ENCODE measurements at places on chromosomes 13 and 19.

- DNase-seq: no peak
These were observed 75.2 kb upstream of the MCF2L start for GRCh38 chr13:112893570-112894422.

GRCh38 chr19:32416749-32417456, 11.3 kb downstream of the DPY19L3 start:
- no peak for DNase-seq

- DNase-seq: no peak
These were observed 937 bp downstream of the ZNF841 start for GRCh38 chr19:52094526-52095130.

- DNase-seq: no peak
These were observed 39.9 kb downstream of the PCCA start for GRCh38 chr13:100128838-100129237.

- no peak for DNase-seq
These were observed 89.2 kb upstream of the WASF3 start for GRCh38 chr13:26468265-26468801.

DNA sequence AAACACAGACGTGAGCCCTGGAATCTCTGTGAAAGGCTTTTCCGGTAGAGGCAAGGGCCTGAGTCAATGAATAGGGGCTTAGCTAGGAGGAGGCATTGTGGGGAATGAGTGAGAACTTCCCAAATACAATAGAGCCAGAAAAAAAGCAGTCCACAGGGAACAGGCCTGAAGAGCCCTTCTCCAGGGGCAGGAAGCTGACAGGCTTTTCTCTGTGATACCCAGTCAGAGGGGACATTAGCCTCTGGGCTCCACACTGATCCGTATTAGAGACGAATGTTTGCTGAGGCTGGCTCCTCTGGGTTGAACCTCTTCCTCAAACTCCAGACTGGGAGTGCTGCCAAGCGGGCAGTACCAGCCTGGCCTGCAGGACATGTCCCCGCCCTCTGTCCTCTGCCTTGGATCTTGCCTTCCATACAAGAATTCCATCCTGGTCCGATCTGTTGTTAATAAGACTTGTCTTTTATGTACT, 2.3 kb downstream of the DHRS12 start:
- DNase-seq: no peak

GRCh38 chr19:4578552-4579248, 19.2 kb upstream of the SEMA6B start:
- no peak for DNase-seq

DNA sequence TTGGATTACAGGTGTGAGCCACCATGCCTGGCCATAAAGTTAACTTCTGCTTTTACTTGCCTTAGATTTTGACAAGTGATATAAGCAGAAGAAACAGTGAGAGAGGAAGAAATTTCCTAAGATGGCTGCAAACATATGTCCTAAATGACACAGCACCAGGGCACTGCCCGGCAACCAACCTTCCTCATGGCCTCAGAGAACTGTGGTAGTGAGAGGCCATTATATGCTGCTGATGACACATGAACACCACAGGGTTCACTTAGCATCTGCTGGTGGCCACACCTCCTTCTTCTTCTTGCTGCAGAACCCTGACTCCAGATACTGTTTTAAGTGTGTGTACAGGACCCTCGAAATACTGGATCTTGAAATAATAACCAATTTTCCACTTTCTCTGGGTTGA, 88.2 kb downstream of the KCTD12 start:
- DNase-seq: no peak

- no peak for DNase-seq
These were observed at the start of gene BCL3 for GRCh38 chr19:44748426-44749254. BCL3 (plus strand) TSS chr19:44748708; CDS start chr19:44748791, 83 bp downstream.

- no peak for DNase-seq
These were observed 7.6 kb downstream of the KLHL26 start for GRCh38 chr19:18644196-18645034.

DNA sequence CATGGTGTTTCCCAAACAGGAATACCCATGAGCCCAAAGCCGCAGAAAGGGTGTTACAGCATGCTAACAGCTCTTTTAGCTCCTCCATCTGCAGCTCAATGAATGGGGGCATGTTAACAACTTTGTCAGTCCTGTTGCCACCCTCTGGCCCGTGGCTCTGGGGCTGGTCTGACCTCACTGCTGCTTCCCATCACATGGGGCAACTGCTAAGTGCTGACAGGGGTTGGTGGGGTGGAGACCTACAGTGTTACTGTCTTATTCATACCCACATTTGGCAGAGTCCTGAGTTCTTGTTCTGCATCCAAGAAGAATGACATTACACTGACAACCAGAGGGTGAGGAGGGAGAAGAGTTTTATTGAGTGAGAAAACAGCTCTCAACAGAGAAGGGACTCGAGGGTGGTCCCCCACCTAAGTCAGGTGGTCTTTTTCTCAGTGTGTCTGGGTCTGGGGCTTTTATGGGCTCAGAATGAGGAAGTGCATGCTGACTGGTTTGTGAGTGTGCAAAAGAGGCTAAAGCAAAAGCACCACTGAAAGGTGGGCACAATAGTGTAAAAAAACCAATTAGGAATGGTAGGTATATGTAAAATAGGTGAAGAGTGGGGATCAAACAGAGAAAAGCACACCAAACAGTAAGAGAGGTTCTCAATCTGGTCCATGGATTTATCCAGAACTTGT, 1952.0 kb upstream of the PCDH20 start:
- DNase-seq: no peak

GRCh38 chr13:50794226-50794625, 49.3 kb downstream of the DLEU7 start:
- no peak for DNase-seq

GRCh38 chr19:18730885-18731513, 47.5 kb downstream of the CRTC1 start:
- DNase-seq: no peak

DNA sequence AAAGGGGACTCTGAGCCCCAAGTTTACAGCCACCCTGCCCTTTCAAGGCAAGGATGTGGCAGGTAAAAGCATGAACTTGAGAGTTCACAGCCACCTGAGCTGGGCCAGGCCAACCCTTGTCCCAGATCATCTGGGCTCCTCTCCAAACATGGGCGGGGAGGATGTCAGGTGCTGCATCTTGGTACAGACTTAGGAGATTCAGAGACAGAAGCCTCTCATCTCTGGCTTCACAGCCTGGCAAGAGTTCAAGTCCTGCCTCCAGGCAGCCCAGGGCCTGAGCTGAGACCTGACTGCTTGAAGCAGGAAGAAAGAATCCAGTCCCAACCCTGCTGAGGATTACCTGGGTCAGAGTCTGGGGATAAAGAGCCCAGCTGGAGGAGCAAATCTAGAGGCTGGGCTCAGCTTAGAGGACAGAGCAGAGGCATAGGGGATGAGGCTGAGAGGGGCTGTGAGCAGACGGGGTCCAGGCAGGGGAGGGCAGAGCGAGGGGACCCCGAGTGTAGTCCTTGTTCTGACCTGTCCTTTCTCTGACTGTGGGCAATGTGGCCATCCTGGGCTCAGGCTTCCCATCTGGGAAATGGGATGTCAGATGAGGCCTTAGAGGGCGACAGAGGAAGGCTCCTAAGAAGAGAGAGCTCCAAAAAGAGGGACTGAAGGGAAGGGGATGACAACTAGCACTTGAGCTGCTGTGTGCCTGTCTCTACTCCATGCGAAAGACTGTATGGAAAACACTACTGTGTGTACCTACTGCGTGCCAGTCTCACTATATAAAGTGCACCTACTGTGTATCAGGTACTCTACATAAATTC, 6.6 kb upstream of the OR10H5 start:
- DNase-seq: no peak

- no peak for DNase-seq
These were observed 2.9 kb upstream of the PTOV1 start for GRCh38 chr19:49847731-49848696.

- DNase-seq: no peak
These were observed 21.3 kb downstream of the ARHGEF1 start for GRCh38 chr19:41904118-41904870.

Measured in stimulated activated CD8-positive, alpha-beta memory T cell treated with anti-CD3 and anti-CD28 coated beads, Interleukin-2, amount 100 ng/mL, for 1 hour (primary cell).